Naive thymus-derived CD4-positive, alpha-beta T cell (primary cell): ENCODE measurements at places on chromosomes 16 and 17. TPM values are rescaled to one million over a fixed set of nuclear protein-coding genes. Genes with fewer than 3 reads are reported as not detected.

The EVI2B gene
- total RNA-seq: 57.8 and 70.5 TPM in 2 replicates

The PDILT gene
- total RNA-seq: not detected in 2 replicates

The TBX2 gene
- total RNA-seq: not detected

The CCDC40 gene
- total RNA-seq: 0.60 TPM in 1 of 2 replicates, not detected in the other

The RILP gene
- total RNA-seq: 2.1 TPM

The CHST6 gene
- not detected for total RNA-seq

The ADAM11 gene
- 1.5 TPM for total RNA-seq

The COIL gene
- total RNA-seq: 18.6 and 19.2 TPM in 2 replicates

The CFAP97D1 gene
- total RNA-seq: not detected

The ATAD5 gene
- 21.9 and 22.1 TPM in 2 replicates for total RNA-seq

The PROCA1 gene
- total RNA-seq: 7.2 TPM

The ITGAL gene
- 629 and 631 TPM in 2 replicates for total RNA-seq

The KCNH6 gene
- not detected for total RNA-seq

The KRT38 gene
- total RNA-seq: 0.10 TPM in 1 of 2 replicates, not detected in the other

The DGKE gene
- 35.6 TPM for total RNA-seq

The INCA1 gene
- total RNA-seq: 0.42 TPM

The CPHXL2 gene
- total RNA-seq: not detected

The SEPTIN12 gene
- not detected for total RNA-seq

The PEMT gene
- total RNA-seq: 12.1 TPM

The KRT17 gene
- total RNA-seq: not detected

The ITGAX gene
- 60.2 and 62.1 TPM in 2 replicates for total RNA-seq

The NLK gene
- total RNA-seq: 19.0 TPM

The EPOP gene
- 0.19 TPM for total RNA-seq

The ICAM2 gene
- 132 TPM for total RNA-seq

The COX6A2 gene
- total RNA-seq: not detected

The CD300LB gene
- total RNA-seq: 3.7 TPM

The CX3CL1 gene
- not detected for total RNA-seq

The KRTAP4-3 gene
- not detected for total RNA-seq

The HBZ gene
- total RNA-seq: not detected

The SCGB1C2 gene
- not detected in 2 replicates for total RNA-seq

The OTOP2 gene
- total RNA-seq: not detected

The NOS2 gene
- 0.16 TPM for total RNA-seq

The METRN gene
- 5.0 TPM for total RNA-seq

The ABCC12 gene
- total RNA-seq: not detected

The ITGB3 gene
- 0.56 TPM for total RNA-seq

The E2F4 gene
- 78.0 TPM for total RNA-seq

The NPIPA3 gene
- 6.9 TPM for total RNA-seq

The WDR59 gene
- 84.7 TPM for total RNA-seq

The TSPOAP1 gene
- total RNA-seq: 41.7 TPM

The MT2A gene
- total RNA-seq: 18.7 TPM

The TBC1D3C gene
- total RNA-seq: not detected in 2 replicates

The TMIGD1 gene
- not detected in 2 replicates for total RNA-seq

The CARHSP1 gene
- 29.6 TPM for total RNA-seq

The USP7 gene
- total RNA-seq: 178 TPM

The CNGB1 gene
- not detected for total RNA-seq

The JMJD8 gene
- total RNA-seq: 48.1 TPM

The HSD11B2 gene
- total RNA-seq: 0.17 TPM in 1 of 2 replicates, not detected in the other

The CDYL2 gene
- 12.4 TPM for total RNA-seq

The PPP1R1B gene
- total RNA-seq: not detected

The SCN4A gene
- total RNA-seq: 0.05 TPM

The PPL gene
- not detected for total RNA-seq

The SMPD3 gene
- total RNA-seq: 0.70 TPM
